ENCODE measurements at places on chromosomes 4 and X.

DNA sequence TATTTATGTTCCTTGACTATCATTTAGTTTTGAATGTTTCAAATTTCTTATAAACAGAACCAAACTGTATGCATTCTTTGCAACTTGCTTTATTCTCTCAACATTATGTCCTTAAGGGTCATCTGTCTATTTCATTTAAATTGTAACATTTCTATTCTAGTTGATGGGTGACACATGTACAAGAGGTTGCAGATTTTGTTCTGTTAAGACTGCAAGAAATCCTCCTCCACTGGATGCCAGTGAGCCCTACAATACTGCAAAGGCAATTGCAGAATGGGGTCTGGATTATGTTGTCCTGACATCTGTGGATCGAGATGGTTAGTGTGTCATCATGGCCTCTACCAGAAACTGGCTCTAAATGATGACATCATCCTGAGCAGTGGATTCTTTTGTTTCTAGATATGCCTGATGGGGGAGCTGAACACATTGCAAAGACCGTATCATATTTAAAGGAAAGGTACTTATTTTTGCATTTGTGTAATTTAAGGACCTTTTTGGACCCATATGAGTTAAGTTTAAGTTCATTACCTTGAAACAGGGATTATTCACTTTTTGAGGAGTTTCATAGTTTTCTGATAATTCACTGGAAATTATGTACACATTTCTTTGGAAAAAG, 6.1 kb downstream of the LIAS start:
- no peak for DNase-seq

GRCh38 chr4:123972031-123972430, 575.4 kb downstream of the SPRY1 start:
- no peak for DNase-seq

GRCh38 chrX:27555514-27555913, 34.6 kb upstream of the DCAF8L2 start:
- DNase-seq: peak; percentile 10

GRCh38 chr4:76582074-76582816, 147.2 kb downstream of the SHROOM3 start:
- no peak for DNase-seq

GRCh38 chrX:147174591-147174990, 360.0 kb upstream of the CXorf51A start:
- no peak for DNase-seq

DNA sequence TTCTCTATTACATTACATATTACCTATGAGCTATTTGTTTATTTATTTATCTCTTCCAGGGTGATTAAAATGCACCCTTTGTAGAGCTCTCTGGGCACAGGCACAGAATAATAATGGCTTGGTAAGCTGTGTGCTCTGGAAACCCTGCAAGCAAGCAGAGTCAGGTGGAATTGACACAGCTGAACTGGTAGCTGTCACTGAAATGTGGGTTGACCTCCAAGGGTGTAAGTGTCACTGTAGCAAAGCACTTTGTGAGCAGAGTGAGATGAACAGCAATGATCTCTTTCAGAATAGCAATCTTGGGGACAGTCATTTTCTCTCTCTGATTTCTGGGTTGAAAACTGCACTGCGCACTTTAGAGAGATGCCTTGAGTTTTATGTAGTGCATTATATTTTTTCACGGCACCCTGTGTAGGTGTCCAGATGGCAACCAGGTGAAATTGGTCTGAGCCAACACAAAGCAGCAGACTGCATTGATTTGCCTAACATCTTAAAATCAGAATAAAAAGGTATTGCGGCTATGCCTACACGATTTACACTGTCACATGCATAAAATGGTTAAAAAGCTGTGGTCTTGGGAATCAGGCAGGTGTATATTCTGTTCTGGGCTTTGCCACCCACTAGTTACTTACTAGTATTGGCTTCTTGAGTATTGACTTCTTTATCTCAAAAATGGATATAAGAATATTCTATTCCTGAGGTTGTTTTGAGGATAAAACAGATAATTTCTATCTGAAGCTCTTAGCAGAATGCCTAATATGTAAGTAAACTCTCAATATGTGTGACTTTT, 450.3 kb downstream of the RAPGEF2 start:
- DNase-seq: no peak

DNA sequence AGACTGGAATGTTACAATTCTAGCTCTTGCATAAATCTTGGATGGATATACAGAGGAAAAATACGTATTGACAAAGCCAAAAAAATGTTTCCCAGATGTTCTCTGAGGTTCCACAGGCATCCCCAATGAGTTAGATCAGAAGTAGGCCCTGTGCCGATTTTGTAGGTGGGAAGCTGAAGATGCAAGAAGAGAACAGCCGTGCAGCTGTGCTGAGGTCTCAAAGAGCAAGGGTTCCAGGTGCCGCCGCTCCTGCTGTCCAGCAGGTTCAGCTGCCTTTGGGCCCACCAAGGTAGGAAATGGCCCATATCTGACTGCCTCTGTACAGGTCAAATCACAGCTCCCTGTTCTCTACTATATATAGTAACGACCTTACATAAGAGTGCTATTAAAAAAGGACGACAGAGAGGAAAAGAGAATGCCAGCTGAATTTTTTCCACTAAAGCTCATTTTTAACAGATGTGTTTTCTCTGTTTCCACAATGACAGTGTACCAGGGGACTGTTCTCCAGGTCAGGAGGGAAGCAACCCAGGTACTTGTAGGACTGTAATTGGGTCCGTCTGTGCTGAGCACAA, 155.6 kb downstream of the CBR4 start:
- no peak for DNase-seq

GRCh38 chrX:147901461-147902126, 10.1 kb upstream of the FMR1 start:
- no peak for DNase-seq

- DNase-seq: no peak
These were observed 76.4 kb upstream of the MBNL3 start for GRCh38 chrX:132565273-132565672.

GRCh38 chr4:85522277-85522676, 47.3 kb downstream of the ARHGAP24 start:
- no peak for DNase-seq

GRCh38 chrX:42237956-42238355, 314.6 kb upstream of the CASK start:
- DNase-seq: no peak

DNA sequence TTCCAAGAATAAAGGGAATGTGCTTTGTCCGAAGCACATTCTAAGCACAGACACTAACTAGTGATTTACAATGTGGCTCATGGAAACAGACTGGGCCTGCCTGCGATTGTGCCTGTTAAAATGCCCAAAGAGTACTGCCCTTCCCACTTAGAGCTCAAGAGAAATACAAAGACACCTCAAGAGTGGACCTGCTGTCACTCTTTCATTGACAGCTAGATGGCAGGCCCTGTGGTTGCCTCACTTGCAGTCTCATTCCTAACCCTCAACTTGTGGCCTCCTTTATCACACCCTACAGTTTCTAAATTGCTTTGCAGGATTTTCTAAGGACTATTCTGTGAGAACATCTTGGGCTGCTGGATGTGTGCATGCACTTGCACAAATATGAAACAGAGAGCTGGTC, 331.0 kb upstream of the EMCN start:
- DNase-seq: no peak

DNA sequence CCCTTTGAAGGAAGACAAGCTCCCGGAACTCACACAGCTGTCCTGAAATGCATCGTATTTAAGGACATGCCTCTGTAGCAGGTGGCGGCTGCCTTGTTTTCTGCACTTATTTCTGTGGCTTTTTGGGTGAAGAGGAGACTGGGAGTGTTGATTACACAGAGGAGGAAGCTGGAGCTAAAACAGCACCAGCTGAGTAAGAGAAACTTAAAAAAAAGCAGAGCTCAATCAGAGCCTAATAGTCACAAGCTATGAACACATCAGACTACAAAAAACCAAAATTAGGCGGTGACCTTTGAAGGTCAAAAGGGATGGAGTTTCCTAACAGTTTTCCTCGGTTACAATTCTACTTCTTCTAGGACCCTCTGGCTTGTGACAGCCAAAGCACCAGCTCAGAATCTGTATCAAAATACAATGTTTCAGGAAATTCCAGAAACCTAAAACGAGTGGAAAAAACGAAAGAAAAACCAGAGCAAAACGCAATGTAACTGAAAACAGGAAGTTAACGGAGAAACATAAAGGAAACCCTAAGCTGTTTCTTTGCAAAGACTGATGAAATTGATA, 13.5 kb downstream of the PRKX start:
- no peak for DNase-seq

DNA sequence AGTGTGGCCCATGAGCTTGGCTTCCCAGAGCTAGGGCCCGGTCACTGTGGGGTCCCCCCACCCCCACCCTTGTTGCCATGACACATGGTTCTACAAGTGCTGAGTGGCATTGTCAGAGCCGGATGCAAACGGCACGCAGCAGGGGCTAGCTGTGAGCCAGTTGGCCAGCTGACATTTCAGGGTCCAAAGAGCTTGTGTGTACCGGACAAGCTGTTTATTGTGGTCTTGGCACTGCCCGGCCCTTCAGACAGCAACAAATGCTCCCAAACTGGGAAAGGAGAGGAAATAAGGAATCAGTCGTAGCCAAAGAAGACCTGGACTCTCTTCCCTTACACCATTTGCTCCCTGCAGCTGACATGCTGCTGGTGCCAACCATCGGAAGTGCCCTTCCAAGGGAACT, 36.8 kb downstream of the TSC22D3 start:
- no peak for DNase-seq

DNA sequence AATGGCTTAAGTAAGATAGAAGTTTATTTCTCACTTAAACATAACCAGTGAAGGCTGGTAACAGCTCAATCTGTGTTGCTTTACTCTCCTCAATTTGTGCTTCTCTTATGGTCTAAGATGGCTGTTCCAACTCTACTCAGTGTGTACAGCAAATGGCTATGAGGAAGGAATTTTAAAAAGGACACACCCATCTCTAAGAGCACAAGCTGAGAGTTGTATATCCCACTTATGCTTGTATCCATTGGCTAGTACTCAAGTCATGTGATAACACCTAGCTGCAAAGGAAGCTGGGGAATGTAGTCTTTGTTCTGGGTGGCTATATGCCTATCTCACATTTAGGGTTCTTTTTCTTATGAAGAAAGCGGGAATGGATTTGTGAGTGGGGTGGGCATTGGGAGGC, 63.3 kb downstream of the GPAT3 start:
- DNase-seq: no peak

- DNase-seq: no peak
These were observed 8.9 kb upstream of the HTRA3 start for GRCh38 chr4:8260656-8261111.

DNA sequence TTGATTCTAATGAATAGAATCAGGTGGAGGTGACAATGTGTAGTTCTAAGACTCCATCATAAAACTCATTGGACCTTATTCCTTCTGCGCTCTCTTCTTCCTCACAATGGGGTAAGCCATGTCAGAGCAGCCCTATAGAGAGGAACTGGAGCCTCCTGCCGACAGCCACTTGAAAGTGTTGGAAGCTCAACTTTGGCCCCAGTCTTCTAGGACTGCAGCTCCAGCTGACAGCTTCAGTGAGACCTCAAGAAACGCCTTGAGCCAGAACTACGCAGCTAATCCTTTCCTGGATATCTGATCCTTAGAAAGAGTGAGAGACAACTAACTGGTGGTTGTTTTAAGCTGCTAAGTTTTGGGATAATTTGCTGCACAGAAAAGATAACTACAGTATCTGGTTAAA, 22.1 kb upstream of the ADH7 start:
- no peak for DNase-seq

GRCh38 chrX:51024106-51024696, 113.7 kb downstream of the BMP15 start:
- DNase-seq: no peak

GRCh38 chrX:149830192-149830873, 48.6 kb downstream of the MAGEA9 start:
- DNase-seq: peak; percentile 4

GRCh38 chr4:98951710-98952109, 22.8 kb upstream of the EIF4E start:
- DNase-seq: no peak

- no peak for DNase-seq
These were observed 407.3 kb downstream of the PCDH18 start for GRCh38 chr4:137125011-137125410.

- no peak for DNase-seq
These were observed 10.6 kb upstream of the TADA2B start for GRCh38 chr4:7032596-7032995.

- DNase-seq: no peak
These were observed 160.1 kb downstream of the EFHC2 start for GRCh38 chrX:44183329-44183728.

GRCh38 chr4:126221717-126222340, 907.1 kb downstream of the FAT4 start:
- DNase-seq: no peak

DNA sequence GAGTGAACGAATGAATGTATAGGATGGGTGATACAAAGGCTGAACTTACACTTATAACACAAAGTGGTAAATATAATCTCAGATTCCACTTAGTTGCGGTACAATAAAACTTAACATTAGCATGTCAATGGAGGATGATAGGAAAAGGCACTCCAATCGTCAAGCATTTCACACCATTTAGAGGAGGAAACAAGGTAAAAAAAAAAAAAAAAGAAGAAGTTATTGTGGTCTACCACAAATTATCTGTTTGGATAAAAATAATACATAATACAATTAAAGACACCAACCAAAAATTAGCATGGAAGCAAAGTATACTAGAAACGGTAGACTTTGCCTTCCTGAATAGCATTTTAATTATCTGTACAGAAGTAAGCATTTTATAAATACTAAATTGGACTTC, 205.5 kb downstream of the PPP3CA start:
- no peak for DNase-seq

- no peak for DNase-seq
These were observed 90.8 kb downstream of the NAA11 start for GRCh38 chr4:79235095-79235494.

DNA sequence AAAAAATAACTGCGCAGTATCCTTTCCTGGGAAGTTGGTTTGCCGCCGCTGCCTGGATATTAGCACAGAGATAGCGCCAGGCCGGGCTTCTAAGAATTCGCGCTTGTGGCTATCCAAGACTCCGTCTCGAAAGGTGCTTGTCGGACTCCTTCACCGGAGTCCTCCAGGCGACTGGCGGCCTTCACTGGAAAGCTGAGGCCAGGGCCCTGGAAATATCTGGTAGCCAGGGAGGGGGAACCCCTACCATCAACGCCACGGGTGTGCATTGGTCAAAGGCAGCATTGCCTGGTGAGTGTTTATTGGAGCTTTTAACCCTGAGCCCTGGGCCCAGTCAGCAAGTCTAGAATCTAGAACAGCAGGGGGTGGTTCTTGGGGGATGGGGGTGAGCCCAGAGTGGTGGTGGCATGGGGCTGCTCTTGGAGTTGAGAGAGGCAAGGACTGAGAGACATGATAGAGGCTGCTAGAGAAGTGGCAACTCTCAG, 577 bp upstream of the PIM2 start:
- no peak for DNase-seq

DNA sequence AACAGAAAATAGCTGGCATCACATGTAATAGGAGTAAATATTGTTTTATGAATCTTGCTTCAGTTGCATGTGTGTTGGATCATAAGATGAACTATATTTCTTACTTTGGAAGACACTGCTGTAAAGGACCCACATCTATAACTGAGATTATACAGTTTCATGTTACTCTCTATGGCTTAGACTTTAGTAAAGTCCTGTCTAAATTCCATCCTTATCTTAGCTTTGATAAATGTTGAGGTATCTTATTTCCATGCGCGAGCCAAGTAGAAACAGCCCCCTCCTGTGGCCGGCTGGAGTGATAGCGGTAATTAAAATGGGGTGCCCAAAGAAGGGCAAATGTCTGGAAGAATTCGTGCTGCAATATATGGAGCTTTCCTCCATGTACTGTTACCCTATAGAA, 43.0 kb downstream of the CCDC158 start:
- DNase-seq: peak; percentile 10

- DNase-seq: no peak
These were observed 215.5 kb downstream of the GPAT3 start for GRCh38 chr4:83751336-83751949.
